ENCODE measurements at places on chromosomes 2 and 18. TPM values are rescaled to one million over a fixed set of nuclear protein-coding genes. Genes with fewer than 3 reads are reported as not detected.

- H3K27ac ChIP-seq, result no peak overlapping the region
- no peak for DNase-seq
- H3K36me3 ChIP-seq, result no peaks in the 10 kb centered on the region
- H3K27me3 ChIP-seq, result no peaks in the 10 kb centered on the region
- H3K4me1 ChIP-seq, result no peaks in the 10 kb centered on the region
- H3K4me3 ChIP-seq, result no peak overlapping the region
Measured at GRCh38 chr2:70094978-70095719, 7.9 kb downstream of the PCBP1 start.

GRCh38 chr2:39870871-39871270, 91.8 kb upstream of the THUMPD2 start:
- H3K4me1 ChIP-seq, result no peaks in the 10 kb centered on the region
- no peaks in the 10 kb centered on the region for H3K27me3 ChIP-seq
- H3K36me3 ChIP-seq, result no peaks in the 10 kb centered on the region
- no peak overlapping the region for H3K4me3 ChIP-seq
- no peak overlapping the region for H3K27ac ChIP-seq
- no peak for DNase-seq

- DNase-seq, result no peak
- H3K36me3 ChIP-seq, result no peaks in the 10 kb centered on the region
- no peak overlapping the region for H3K4me3 ChIP-seq
- H3K4me1 ChIP-seq, result no peaks in the 10 kb centered on the region
- no peak overlapping the region for H3K27ac ChIP-seq
- H3K27me3 ChIP-seq, result no peaks in the 10 kb centered on the region
Measured at GRCh38 chr2:163370169-163370886, 365.5 kb downstream of the FIGN start.

ACOXL gene
- 33.3 TPM for total RNA-seq

GRCh38 chr2:216195565-216196029, 86.4 kb downstream of the XRCC5 start:
- H3K4me1 ChIP-seq, result 0 out of 2 replicates have a peak, but pooled peaks cover 3% of the 10 kb centered on the region
- no peak for DNase-seq
- H3K4me3 ChIP-seq, result no peak overlapping the region
- peaks cover 39% of the 10 kb centered on the region for H3K36me3 ChIP-seq
- no peak overlapping the region for H3K27ac ChIP-seq
- no peaks in the 10 kb centered on the region for H3K27me3 ChIP-seq

DNA sequence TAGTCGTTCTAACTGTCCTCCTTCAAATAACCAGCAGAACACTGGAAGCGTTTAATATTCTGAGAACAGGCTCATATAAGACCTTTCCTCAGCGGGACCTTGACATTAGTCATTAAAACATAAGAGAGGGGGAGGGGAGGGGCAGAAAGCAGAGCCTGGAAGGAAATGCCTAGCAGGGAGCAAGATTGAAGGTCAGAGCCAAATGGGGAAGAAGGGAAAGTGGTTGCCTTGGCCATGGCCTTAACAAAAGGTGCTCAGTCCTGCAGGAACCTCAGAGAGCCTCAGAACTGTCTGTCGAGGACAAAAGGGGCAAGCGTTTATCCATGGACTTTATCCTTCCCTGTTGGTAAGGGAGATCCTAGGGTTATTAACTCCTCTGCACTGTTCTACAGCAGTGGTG, 856 bp upstream of the PLA2R1 start:
- H3K4me3 ChIP-seq, result peak overlapping the region; percentile 80
- H3K27me3 ChIP-seq, result no peaks in the 10 kb centered on the region
- peaks cover 9% of the 10 kb centered on the region for H3K36me3 ChIP-seq
- no peak overlapping the region for H3K27ac ChIP-seq
- peak; percentile 30 for DNase-seq

DNA sequence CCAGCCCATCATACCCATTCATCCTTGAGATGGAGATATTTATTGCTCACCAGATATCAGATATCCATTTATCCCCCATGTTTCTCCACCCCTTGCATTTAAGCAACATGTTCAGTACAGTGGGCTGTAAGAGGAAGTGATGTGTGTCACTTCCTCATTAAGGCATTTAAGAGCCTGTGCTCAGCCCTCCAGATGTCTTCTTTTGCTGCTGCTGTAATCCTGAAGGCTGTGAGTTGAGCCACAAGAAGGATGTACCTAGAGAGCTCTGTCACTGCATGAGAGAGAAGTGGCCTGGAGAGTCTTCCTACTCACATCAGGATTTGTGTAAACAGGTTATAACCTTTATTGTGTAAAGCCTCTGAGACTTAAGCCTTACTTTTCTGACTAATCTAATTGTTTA, 151.8 kb upstream of the UNC80 start:
- no peaks in the 10 kb centered on the region for H3K4me1 ChIP-seq
- no peak overlapping the region for H3K27ac ChIP-seq
- peaks cover 13% of the 10 kb centered on the region for H3K36me3 ChIP-seq
- H3K4me3 ChIP-seq, result no peak overlapping the region
- no peak for DNase-seq
- no peaks in the 10 kb centered on the region for H3K27me3 ChIP-seq

DNA sequence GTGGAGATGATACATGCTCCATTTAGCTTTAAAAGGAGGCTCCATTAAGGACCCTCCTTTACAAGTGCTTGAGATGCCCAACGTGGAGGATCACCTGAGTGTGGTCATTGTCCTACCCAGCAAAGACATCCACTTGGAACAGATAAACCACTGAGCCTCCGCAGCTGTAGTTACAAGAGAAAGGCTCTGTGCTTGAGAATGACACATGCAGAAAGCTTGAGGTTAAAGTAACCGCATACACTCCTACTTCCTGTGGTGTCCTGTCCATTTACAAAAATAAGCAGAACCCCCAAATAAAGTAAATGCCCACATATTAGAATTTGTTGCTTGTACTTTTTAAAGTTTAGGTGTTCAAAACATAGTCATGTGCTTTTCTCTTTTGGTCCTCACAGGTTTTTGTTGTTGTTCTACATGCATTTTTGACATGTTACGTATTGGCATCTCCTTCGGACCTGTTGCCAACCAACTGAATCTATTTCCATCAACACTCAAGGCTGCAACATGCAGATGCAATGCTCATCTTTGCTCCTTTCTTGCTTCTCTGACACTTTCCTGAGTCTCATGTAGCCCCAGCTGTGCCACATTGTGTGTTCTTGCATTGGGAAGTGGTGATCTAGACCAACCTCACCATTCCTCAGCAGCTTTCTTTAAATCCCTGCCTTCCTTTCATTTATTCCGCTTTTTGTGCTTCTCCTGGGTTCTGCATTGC, 56.0 kb downstream of the SERPINB7 start:
- DNase-seq, result no peak
- H3K27ac ChIP-seq, result no peak overlapping the region
- no peaks in the 10 kb centered on the region for H3K4me1 ChIP-seq
- no peak overlapping the region for H3K4me3 ChIP-seq
- H3K36me3 ChIP-seq, result no peaks in the 10 kb centered on the region

DNA sequence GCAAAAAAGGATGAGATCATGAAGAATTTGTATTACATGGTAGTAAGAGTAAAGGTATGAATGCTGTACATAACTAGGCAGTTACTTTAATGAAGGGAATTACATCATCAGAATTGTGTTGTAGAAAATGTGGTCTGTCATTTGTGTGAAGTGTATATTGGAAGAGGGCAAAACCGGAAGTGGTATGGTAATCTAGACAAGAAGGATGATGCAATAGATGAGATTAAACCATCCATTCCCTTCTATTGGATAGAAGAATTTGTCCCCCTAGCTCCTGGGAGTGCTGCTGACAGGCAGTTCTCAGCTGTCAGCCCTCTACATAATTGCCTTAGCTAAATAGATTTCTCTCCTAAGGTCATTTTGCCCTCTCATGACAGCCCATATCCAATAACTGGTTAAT, 55.9 kb upstream of the BARD1 start:
- H3K4me3 ChIP-seq, result no peak overlapping the region
- no peaks in the 10 kb centered on the region for H3K36me3 ChIP-seq

DNA sequence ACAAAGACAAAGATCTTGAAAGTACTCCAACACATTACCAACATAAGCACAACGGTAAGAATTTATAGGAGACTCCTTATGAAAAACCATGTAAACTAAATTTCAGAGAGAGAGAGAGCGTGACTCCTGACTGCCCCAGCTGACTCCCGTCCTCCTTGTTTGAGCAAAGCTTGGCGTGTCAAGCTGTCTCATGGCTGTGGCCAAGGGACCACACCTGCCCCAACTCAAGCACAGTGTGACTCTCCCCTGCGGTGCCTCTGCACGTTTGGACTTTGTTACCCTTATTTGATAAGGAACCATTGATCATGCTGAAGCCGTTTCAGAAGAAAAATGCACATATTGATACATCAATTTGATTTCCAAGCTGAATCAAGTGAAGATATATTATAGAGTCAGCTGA, 124.8 kb downstream of the COL6A3 start:
- H3K36me3 ChIP-seq, result no peaks in the 10 kb centered on the region
- H3K4me1 ChIP-seq, result no peaks in the 10 kb centered on the region
- H3K27me3 ChIP-seq, result no peaks in the 10 kb centered on the region
- DNase-seq, result no peak
- H3K27ac ChIP-seq, result no peak overlapping the region
- H3K4me3 ChIP-seq, result no peak overlapping the region

DNA sequence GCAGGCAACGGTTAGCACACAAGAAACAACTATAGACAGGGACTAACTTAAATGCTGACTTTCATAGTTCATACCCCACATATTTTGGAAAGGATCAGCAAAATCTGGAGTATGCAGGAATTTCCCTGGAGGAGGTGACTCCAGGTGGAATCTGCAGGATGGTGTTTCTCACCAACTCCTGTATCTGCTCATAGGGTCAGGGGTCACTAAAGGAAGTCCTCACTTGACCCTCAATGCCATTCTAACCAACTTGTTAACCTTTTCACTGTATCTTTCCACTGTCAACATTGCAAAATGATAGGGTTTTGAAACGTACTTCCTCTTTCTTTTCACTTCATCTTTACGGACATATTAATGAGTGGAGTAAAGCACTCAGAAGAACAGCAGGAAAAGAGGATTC, 207.0 kb upstream of the CXCR4 start:
- peaks cover 4% of the 10 kb centered on the region for H3K4me1 ChIP-seq
- H3K4me3 ChIP-seq, result no peak overlapping the region
- H3K27ac ChIP-seq, result no peak overlapping the region
- no peaks in the 10 kb centered on the region for H3K27me3 ChIP-seq
- no peaks in the 10 kb centered on the region for H3K36me3 ChIP-seq

MBP gene
- 8.6 TPM for total RNA-seq

- DNase-seq, result no peak
- H3K36me3 ChIP-seq, result no peaks in the 10 kb centered on the region
- H3K4me1 ChIP-seq, result no peaks in the 10 kb centered on the region
- no peak overlapping the region for H3K27ac ChIP-seq
- H3K27me3 ChIP-seq, result no peaks in the 10 kb centered on the region
Measured at GRCh38 chr2:142010477-142011270, 120.1 kb downstream of the LRP1B start.

DNA sequence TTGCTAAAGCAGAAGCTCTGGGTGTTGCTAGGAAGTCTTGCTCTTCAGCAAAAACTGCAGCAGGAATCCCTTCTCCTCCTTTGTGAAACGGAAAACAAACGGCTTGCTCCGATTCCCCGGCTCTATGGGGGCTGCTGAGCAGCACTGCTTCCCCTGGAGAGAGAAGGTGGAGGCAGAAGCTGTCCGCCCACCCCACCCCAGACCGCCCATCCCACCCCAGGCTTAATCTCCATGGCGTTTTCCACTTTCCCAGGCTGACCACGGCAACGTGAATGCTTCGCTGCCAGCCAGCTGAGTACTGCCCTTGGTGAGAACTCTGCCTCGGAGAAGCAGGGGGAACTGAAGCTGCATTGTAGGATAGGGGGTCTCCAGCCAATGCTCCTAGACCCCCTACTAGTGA, 139.2 kb downstream of the BCL2 start:
- no peak for DNase-seq
- H3K4me1 ChIP-seq, result 0 out of 2 replicates have a peak, but pooled peaks cover 3% of the 10 kb centered on the region
- no peaks in the 10 kb centered on the region for H3K36me3 ChIP-seq
- no peaks in the 10 kb centered on the region for H3K27me3 ChIP-seq
- H3K27ac ChIP-seq, result no peak overlapping the region

DNA sequence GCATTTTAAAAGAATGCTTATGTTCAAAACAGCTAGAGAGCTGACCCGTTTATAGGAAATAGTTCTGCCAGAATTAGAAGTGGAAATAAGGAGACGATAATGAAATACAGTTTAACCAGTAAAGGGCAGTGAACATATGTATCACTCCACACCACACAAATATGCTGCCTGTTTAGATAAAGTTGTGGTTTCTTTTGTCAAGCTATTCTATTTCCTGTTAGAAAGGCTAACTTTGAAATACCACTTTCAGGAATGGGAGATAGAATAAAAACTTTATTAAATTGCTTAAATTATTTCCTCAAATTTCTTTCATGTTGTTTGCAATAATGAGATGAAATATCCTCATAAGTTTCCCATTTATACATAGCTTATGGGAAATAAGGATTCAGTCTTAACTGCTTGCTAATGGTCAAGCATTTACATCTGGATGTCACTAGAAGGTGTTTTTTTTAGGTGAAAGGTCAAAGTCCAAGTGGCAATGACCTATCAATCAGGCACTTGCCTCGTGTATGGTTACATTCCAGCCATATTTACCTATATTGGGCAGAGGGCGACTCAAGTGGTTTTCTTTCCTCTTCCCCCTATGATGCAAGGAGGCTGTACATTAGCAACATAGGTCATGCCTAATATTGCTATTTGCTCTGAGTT, 148.9 kb downstream of the ZEB2 start:
- H3K4me3 ChIP-seq, result no peak overlapping the region
- H3K27me3 ChIP-seq, result no peaks in the 10 kb centered on the region
- no peaks in the 10 kb centered on the region for H3K4me1 ChIP-seq
- no peak overlapping the region for H3K27ac ChIP-seq
- no peaks in the 10 kb centered on the region for H3K36me3 ChIP-seq

GRCh38 chr2:181781078-181781786, 100.9 kb upstream of the NEUROD1 start:
- H3K36me3 ChIP-seq, result no peaks in the 10 kb centered on the region
- peak; percentile 28 for DNase-seq
- H3K27ac ChIP-seq, result no peak overlapping the region
- H3K4me3 ChIP-seq, result no peak overlapping the region
- no peaks in the 10 kb centered on the region for H3K27me3 ChIP-seq
- H3K4me1 ChIP-seq, result no peaks in the 10 kb centered on the region

Measured in H9 (cell line).